Osteoblast (primary cell): ENCODE measurements at places on chromosomes 1 and 21. TPM values are rescaled to one million over a fixed set of nuclear protein-coding genes. Genes with fewer than 3 reads are reported as not detected.

- no peak for DNase-seq
- H3K36me3 ChIP-seq: peaks cover 38% of the 10 kb centered on the region
- no peaks in the 10 kb centered on the region for H3K27me3 ChIP-seq
- H3K4me1 ChIP-seq: peaks cover 35% of the 10 kb centered on the region
- H3K4me3 ChIP-seq: no peak overlapping the region
- H3K27ac ChIP-seq: no peak overlapping the region
Measured at GRCh38 chr1:38994196-38994595, 3.1 kb downstream of the AKIRIN1 start.

- H3K27me3 ChIP-seq: no peaks in the 10 kb centered on the region
- H3K27ac ChIP-seq: no peak overlapping the region
- H3K4me3 ChIP-seq: no peak overlapping the region
- no peak for DNase-seq
- H3K36me3 ChIP-seq: peaks cover 43% of the 10 kb centered on the region
- peaks cover 13% of the 10 kb centered on the region for H3K4me1 ChIP-seq
Measured at GRCh38 chr1:44222397-44223186, 9.3 kb downstream of the DMAP1 start.

- no peaks in the 10 kb centered on the region for H3K4me1 ChIP-seq
- no peak overlapping the region for H3K4me3 ChIP-seq
- H3K27ac ChIP-seq: no peak overlapping the region
- no peak for DNase-seq
- no peaks in the 10 kb centered on the region for H3K36me3 ChIP-seq
- H3K27me3 ChIP-seq: no peaks in the 10 kb centered on the region
Measured at GRCh38 chr1:213381572-213382084, 330.6 kb downstream of the RPS6KC1 start.

LCE2A gene
- not detected in 2 replicates for total RNA-seq

NAV1 gene
- 47.0 and 47.1 TPM in 2 replicates for total RNA-seq

MMP23B gene
- 0.59 and 1.1 TPM in 2 replicates for total RNA-seq
